CD8-positive, alpha-beta memory T cell (primary cell): ENCODE measurements at places on chromosomes 4 and X.

GRCh38 chrX:30930143-30930542, 41.1 kb upstream of the TAB3 start:
- no peak for DNase-seq

- no peak for DNase-seq
These were observed 908 bp upstream of the TLR6 start for GRCh38 chr4:38857354-38858096.

- DNase-seq = no peak
These were observed 19.6 kb upstream of the PDGFC start for GRCh38 chr4:156991161-156991560.

DNA sequence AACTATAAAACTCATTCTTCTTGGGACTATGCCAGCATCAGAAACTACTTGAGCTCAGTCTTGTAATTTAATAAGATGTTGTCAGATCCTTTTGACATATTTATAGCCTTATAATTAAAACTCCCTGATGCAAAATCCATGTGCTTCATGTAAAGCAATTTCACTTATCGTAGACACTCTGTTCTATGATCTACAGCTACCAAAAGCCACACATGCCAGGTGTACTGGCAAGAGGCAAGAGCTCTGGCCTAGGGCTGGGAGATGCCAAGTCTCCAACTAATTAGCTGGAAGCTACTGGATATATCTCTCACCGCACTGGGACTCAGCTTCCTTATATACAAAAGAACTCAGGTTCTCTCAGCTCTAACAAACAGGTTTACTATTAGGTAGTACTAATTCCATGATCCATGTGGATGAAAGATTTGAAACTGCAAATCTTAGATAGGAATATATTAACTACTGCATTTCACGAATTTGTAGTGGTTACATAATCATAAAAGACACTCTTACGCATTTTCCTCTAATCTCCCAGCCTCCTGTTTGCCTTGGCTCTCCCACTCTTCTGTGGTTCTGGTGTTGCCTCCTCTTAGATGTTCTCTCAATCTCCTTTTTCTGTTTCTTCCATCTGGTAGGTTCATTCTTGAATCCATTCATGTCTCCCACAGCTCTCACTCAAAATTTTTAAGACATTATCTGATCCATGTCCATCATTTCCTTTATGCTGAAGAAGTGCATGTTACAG, 103.0 kb downstream of the HHIP start:
- no peak for DNase-seq
